T-helper 2 cell (primary cell): ENCODE measurements at places on chromosomes 5 and 9.

DNA sequence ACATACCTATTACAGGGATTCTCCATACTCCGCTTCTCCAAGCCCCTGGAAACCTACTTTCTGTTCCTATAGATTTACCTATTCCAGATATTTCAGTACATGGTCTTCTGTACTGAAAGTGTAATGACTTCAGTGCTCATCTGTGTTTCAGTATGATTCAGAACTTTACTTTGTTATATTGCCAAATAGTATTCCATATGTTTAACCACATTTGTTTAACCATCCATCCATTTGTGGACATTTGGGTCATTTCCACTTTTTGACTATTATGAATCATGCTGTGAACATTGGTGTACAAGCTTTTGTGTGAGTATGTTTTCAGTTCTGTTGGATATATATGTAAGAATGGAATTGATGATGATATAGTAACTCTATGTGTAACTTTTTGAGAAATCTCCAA, 188.9 kb downstream of the PDZD2 start:
- no peak for DNase-seq

DNA sequence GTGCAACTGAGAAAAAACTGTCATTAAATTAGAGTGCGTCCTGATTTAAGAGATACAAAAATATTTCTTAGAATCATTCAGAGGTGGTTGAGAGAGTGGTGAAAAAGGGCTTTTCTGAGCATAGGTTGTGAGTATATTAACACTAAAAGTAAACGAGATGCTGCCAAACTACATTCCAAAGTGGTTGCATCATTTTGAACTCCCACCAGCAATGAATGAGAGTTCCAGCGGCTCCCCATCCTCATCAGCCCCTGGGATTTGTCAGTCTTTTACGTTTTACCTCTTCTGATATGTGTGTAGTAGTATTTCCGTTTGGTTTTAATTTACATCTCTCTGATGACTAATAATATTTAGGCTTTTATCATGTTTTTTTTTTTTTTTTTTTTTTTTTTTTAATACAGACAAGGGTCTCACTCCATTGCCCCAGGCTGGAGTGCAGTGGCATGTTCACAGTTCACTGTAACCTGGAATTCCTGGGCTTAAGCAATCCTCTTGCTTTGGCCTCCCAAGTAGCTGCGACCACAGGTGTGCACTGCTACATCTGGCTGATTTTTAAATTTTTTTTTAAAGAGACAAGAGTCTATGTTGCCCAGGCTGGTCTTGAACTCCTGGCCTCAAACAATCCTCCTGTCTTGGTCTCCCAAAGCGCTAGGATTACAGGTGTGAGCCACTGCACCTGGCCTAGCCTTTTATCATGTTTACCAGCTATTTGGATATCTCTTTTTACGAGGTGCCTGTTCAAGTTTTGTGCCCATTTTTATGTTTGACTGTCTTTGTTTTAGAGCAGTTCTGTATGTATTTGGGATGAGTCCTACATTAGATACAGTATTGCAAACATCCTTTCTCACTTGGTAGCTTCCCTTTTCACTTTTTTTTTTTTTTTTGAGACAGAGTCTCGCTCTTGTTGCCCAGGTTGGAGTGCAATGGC, 17.0 kb downstream of the PRRT1B start:
- no peak for DNase-seq

GRCh38 chr9:108130905-108131304, 641.3 kb upstream of the KLF4 start:
- DNase-seq: no peak

GRCh38 chr5:52869391-52869790, 81.7 kb downstream of the ITGA1 start:
- no peak for DNase-seq

- no peak for DNase-seq
Measured at GRCh38 chr5:16856531-16856930, 79.6 kb downstream of the MYO10 start.

DNA sequence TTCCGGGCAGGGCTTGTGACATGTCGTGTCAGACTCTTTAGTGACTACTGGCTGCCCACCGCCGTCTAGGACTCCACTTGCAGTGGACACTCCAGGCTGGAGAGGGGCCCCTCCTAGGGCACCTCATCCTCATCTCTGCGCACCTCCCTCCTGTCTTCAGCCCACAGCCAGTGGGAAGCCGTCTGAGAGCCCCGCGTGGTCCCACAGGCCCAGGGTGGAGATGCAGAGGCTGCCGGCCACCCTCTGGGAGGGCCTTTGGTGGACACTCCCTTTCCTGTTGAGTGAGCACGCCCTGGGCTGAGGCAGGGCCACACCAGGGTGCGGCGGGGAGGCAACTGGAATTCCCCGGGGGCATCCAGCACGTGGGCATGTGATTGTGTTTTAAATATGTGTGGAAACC, 80.5 kb downstream of the IRX2 start:
- DNase-seq: no peak

GRCh38 chr9:93603011-93603410, 26.6 kb downstream of the PHF2 start:
- DNase-seq: no peak

GRCh38 chr9:6855860-6856259, 98.1 kb downstream of the KDM4C start:
- no peak for DNase-seq
